Vagina (tissue), 2 donors: ENCODE measurements at places on chromosomes 1 and 21.

DNA sequence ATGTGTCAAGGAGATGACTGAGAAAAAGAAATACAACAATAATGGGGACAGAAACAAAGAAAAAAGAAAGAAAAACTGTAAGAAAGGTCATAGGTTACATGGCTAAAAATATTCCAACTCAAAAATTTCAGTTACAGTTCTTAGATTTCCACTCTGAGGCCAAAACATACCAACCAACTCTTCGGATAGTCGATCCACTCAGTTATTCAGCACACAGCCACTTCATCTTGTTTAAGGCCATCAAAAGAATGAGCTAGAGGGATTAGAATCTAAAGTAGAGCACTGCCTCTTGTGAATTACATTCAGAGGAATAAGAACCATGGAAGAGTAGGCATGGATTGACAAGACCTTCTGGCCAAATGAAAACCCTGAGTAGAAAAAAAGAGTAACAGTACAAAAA lies 277.0 kb downstream of the MRPL39 start:
- DNase-seq: no peak

- DNase-seq: no peak
These were observed 128.1 kb downstream of the KAZN start for GRCh38 chr1:14726606-14727005.

DNA sequence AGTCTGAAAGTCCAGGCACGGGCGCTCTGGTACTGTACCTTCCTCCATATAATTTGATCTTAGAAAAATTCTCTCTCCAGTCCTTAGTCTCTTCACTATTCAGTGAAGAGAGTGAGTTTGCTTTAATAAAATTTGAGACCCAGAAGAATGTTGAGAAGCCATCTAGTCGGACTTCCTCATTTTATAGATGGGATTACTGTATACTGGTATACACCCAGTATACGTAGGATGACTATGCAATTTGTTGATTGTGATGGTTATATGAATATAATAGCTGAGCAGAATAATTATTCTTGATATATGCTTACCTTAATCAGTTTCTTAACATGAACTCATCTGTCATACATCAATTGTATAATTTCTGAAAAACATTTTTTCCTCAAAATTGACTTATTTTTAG lies 328.0 kb upstream of the B3GALT2 start:
- no peak for DNase-seq

DNA sequence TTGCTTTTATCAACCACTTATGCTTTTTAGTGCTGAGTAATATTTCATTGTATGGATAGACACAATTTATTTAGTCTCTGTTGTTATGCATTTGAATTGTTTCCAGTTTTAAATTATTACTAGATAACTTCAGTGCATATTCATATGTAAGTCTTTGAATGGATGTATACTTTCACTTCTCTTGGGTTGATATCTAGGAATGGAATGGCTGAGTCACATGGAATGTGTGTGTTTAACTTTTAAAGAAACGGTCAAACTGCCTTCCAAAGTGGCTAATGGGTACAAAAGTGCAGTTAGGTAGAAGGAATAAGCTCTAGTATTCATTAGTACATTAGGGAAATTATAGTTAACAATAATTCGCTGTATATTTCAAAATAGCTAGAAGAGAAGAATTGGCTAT lies 82.4 kb downstream of the NPHS2 start:
- DNase-seq: no peak

DNA sequence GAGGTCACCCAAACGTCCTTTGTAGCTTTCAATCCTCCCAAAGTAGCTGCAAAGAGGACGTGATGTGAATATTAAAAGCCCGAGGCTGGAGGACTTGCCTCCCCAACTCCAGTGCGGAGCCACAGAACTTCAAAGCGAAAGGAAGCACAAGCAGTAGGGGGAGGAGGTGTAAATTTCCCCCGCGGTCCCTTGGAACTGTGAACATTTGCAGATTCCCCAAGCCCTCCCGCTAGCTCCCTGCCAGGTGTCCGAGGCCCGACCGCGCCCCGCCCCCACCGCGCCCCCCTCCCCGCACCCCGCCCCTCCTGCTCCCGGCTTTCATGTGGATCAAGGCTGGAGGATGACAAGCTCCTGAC lies 41.5 kb upstream of the HAO2 start:
- no peak for DNase-seq

- DNase-seq: no peak
These were observed 1.3 kb downstream of the C1orf146 start for GRCh38 chr1:92219028-92219427.

- DNase-seq: no peak
These were observed 87.4 kb downstream of the FASLG start for GRCh38 chr1:172746091-172746949.

GRCh38 chr1:56688522-56689026 lies 43.5 kb downstream of the PRKAA2 start:
- DNase-seq: no peak

DNA sequence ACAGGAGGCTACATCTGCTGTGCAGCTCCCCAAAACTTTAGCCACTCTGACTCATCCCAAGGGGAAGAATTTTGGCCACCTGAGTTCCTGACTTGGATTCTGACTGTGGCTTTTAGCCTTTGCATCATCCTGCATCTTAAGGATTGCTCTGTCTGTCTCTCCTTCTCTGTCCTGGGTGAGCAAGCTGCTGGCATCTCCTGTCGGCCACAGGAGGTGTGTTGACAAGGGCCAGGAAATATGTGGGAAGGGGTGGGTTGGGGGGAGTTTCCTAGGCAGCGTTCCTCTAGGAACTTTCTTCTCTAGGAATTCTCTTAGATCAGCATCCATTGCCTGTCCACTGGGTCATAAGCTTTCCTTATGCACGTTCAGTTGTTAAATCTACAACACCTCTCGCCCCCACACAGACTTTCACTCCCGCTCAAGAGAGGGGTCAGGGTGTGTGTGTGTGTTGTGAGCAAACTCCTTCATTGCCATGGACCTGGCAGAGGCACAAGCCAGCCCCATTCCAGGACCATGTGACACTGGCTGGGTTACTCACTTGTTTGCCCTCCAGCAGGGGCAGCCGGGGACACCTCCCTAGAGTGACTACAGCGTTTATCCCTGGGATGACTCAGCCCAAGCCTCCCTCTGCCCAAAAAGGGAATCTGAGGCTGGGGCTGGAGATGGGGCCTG lies 145.0 kb upstream of the DUSP10 start:
- DNase-seq: no peak

DNA sequence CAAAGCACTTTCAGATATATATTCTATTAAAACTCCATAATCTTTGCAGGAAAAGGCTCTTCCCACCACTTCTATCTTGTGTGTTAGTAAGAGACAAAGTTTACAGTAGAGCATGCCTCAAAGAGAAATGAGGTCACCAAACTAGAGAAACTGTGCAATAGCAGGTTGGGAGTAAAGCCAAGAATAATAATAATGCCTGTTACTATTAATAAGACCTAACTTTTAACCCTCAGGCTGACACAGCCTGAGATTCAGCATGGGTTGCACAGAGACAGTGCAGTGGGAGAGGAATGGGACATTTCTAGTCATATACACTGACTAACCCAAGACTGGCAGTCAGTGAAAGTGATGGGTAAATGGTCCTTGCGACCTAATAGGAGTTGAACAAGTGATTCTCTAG lies 320.2 kb upstream of the NFIA start:
- DNase-seq: no peak

GRCh38 chr1:66739401-66740157 lies 12.7 kb upstream of the DYNLT5 start:
- DNase-seq: no peak
